ENCODE measurements at places on chromosomes 5 and 9.

DNA sequence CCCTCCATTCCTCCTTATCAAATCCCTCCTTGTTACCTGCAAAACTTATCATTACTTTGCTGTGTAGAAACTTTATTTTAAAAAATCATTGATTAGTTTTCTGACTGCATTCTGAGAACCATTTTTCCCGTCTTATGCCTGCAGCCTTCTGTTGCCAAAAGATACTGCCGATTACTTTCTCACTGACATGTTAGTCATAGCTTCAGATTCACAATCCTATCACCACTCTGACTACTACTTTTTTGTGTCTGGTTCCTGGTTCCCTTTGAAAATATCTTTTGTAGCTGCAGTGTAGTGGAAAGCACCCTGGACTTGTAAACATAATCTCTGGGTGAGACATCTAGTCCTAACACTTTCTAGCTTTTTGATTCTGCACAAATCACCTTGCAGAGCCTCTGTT lies 71.7 kb downstream of the NR2F1 start:
- DNase-seq = no peak

DNA sequence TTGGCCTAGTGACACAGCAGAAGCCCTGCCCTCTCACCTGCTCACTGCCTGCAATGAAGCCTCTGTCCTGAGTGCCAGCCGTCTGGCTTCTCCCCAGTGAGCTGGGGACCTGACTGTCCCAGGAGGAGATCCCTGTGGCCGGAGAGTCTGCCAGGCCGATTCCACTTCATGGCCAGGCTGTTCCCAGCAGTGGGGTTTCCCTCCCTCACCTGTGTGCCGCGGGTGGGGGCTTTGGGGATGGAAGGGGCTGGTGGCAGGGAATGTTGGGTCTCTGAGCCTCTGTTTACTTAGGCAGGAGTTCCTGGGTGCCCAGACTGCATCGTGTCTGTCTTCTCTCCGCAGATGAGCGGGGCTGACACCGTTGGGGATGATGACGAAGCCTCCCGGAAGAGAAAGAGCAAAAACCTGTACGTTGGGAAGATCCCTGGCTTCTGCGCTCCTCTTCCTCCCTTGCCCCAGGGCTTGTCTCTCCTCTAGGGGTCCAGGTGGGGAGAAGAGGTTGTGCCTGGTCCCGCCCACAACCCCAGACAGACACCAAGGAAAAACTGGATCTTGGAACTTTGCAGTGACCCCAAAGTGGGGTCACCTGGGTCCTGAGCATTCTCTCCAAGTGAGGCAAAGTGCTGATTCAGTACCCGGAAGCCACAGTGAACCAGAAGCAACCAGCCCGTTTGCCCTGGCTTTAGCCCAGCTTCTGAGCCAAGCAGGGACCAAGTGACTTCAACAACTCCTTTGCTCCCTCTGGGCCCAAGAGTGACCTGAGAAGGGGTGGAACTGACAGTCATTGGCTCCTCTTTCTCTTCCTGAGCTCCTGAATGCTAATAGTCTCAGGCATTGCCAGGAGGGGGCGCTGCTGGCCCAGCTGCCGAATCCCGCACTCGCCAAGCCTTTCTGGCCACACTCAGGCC lies 127.7 kb downstream of the RGS3 start:
- no peak for DNase-seq

DNA sequence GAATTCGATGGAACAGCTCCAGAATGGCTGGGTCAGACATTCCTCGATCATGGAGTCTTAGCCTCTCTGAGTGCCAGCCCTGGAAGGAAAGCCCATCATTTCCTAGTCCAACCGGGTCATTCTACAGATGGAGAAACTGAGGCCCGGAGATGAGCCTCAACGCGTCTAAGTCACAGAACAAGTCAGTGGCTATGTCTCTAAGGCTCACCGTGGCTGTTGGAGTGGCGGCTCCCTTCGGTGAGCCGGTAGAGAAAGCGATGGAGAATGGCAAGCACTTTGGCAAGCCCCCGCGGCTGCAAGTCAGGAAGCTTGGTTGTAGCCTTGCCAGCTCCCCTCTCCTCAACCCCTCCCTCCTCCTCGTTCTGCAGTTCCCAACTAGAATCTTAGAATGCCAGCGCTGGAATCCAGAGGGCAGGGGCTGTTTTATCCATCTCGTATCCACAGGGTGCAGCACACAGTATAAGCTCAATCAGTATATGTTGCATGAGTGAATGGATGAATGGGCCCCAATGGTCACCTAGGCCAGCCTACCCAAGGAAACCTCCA lies 438 bp upstream of the ARSI start:
- no peak for DNase-seq

GRCh38 chr9:90441814-90442213 lies 200.8 kb downstream of the DIRAS2 start:
- DNase-seq = no peak

- no peak for DNase-seq
Observed at GRCh38 chr5:155250596-155250995, 237.0 kb downstream of the KIF4B start.

DNA sequence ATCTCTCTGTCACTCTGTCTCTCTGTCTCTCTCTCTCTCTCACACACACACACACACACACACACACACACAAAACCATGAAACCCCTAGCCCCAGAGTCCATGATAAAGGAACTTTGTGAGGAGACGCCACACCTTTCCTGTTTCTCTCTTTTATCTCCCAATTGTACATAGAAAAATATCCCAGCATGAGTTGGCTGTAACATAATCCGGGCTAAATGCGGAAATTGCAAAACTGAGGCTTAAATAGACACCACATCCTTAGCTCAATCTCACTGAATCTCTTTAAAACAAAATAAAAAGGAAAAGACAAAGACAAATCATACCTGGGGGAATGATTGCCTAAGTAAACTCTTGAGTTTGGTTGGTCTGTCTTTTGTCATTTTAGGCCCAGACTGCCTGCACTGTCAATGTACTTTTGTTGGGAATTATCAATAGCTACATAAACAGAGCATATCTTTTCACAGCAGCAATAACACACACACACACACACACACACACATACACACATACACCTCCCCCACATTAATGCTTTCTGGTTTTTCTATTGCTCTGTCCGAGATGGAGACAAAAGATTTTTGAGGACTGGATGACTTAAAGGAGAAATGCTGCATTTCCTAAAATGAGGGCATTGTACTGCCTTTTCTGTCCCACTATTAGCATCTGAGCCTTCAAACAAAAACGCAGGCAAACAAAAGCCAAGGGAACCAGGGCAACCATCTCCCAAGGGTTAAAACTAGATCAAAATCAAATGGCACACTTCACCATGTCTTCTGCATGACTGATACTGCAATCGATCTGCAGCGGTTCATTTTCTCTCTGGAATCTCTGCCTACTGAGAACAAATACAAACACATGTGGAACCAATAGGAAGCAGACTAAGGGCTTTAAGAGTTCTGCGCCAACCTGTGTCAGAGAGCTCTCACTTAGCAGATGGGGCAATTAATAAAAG lies 321.5 kb downstream of the NFIB start:
- DNase-seq = no peak

DNA sequence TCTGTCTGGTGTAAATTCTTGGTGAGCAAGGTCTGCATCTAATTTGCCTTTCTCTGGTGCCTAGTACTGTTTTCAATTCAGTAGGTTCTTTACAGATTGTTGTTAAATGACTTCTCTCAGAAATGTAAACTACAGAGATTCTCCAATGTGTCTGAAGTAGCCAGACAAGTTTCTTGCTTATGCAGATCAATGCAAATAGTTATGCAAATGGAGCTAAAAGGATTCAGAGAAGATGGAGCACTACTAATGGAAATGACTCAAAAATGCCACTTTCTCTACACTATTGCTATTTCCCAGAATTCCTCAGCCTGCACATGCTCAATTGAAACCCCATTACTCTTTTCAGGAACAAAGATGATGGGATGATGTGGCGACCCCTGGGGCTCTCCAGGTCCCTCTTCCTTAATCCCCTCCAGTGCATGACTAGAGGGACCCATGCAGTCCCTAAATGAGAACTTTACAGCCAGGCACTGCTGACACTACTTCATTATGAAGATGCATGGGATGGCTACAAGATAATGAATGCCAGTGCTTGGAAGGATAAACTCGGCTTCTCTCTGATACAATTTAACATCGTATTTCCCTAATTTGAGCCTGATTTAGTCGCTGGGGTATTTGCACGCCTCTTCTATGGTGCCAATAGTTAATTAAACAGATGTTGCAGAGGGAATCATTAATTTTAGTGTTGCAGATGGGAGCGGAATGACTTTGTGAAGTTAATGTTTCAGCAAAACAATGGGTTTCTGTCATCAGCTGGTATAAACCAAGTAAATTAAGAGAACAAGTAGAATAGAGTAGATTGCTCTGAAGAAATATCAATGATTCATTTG lies 753.2 kb downstream of the TLR4 start:
- no peak for DNase-seq

DNA sequence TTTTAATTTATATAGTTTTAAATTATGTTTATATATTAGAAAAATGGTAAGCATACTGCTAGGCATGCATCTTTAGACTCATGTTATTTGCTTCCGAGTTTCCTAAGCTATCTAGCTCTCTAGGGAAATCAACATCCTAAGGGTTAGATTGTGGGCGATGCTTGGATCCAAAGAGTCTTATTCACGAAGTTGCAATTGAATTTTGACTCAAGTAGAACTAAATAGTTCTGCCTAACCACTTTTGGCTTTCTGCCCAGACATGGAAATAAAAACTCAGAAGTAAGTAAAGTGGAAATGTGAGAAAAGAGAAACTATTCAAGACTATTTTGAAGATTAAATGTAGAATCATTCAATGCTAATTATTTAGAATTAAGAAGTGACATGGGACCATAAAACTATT lies 440.4 kb downstream of the CDH18 start:
- DNase-seq = peak; percentile 93

DNA sequence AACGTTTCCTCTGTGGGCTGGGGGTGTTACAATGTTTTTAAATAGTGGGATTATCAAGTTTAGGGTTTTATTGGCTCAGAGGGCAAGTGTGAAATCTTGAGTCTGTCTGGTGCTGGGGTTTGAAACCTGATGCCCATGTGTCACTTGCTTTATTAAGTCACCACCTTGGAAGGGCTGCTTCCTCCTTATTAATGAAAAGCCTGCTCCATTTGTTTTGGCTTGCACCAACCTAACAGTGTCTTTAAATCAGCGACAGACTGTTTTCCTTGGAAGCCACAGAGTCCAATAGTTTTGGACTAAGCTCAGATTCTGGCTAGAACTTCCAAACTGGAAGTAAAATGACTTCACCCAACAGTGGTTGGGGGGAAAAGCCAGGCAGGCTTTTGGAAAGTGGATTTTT lies 10.7 kb upstream of the PALM2AKAP2 start:
- no peak for DNase-seq

DNA sequence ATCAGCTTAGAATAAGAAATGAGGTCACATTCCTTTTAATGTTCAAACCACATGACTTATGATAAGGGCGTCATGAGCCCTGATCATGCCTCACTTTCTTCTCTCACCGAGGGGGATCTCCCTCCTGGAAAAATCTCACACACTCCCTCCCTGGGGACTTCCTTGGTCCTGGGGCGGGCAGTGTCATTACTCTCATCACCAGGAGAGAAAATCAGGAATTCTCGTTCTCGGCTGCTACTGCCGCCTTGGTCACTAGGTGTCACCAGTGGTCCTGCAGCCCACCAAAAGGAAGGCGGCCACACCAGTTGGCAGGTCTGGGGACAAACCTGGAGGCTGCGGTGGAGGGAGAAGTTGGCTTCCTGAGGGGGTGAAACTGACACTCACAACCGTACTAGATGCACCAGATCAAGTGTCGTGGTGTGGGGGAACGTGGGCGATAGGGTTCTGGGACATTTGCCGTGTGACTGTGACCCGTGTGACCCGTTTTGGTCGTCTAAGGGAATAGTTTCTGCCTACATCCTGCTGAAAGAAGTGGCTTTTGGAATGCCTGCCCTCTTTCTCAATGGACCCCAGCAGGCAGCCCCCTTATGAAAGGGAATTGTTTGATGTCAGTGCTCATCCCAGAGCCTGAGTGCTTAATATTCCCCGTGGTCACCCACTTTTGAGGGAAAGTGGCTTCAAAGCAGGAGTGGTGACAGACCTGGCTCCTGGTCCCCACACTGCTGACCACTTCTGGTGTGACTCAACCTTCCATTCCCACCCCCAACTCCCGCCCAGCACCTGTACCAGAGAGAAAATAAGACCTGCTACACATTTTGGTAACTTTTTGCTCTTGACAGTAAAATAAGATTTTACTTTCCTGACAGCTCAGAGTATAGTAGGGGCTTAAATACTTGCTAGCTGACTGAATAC lies 63.2 kb downstream of the ACER2 start:
- DNase-seq = no peak

DNA sequence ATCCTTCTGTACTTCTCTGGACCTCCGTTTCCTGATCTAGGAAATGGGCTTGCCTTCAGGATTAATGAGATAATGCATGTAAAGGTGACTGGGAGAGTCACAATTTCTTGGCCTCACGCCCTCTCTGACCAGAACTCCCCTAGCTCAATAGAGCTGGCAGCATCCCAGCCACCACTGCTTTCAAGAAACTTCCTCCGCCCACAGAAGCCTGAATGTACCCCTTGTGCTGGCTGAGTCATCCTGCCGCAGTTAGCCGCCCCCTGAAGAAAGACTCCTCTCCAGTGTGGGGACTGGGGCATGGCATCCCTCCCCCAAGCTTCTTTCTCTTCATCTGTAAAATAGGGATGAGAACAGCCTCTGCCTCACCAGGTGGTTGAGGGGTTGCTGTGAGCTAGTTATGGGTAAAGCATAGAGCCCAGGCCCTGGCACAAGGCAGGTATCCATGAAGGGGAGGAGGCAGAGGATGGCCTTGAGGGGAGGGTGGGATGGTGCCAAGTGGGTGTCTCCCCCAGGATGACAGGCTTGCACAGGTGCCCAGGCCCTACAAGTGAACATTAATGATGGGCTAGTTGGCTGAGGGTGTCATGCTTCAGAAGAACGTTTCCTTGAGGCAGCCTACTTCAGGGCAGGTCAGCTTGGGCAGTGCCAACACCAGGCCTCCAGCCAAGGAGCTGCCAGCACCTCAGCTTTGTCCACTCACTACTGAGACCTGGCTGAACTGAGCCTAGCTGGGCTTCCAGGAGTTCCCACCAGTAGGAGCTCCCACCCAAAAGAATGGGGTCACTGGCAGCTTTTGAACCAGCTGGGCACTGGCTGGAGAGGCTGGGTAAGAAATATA lies 3.4 kb downstream of the PDLIM4 start:
- DNase-seq = peak; percentile 92

GRCh38 chr9:21160178-21160577 lies 6.3 kb downstream of the IFNA21 start:
- peak; percentile 4 for DNase-seq

GRCh38 chr5:173928871-173929574 lies 40.9 kb downstream of the CPEB4 start:
- DNase-seq = no peak

DNA sequence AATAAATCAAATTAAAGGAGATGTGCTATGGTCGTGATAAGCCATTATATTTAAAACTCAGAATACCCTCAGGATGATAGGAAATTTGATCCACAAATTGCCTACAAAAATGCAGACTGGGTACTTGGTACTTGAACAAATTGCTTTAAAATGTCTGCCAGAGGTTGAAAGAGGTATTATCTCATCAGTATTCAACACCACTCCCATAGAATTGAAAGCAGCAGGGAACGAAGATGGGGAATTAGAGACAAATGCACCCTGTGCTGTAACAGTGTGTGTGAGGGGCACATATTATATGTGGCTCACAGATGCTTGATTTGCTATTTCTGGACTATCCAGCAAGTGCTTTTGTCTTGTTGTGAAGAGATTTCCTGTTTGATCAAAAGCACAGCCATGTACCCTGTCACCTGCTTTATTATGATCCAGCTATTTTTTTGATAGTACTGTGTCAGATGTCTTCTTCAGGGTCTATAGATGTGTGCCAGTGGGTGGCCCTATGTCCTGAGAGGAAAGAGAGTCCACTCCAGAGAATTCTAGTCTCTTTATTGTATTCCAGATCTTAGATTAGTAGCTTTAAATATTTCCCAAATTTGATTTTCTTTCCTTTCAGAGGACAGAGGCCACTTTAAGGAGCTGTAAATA lies 120.1 kb downstream of the XRCC4 start:
- no peak for DNase-seq
